ENCODE measurements at places on chromosomes 5 and 9.

DNA sequence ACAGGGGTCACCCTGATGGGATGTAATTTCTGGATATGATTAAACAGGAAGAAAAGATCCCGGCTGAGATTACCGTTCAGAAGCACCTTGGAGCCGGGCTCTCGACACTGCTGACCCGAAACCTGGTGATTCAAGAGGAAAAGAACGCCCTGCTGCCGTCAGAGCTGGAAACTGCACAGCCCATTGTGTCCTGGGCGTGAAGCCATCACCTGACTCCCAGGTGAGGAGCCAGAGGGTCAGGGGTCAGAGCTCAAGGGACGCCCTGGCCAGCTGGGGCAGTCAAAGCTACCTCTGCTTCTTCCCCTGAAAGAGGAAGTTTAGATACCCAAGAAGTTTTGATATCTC lies 17.8 kb upstream of the SLC12A7 start:
- DNase-seq: no peak

- no peak for DNase-seq
Observed at GRCh38 chr9:76456202-76456926, 2.6 kb upstream of the GCNT1 start.

DNA sequence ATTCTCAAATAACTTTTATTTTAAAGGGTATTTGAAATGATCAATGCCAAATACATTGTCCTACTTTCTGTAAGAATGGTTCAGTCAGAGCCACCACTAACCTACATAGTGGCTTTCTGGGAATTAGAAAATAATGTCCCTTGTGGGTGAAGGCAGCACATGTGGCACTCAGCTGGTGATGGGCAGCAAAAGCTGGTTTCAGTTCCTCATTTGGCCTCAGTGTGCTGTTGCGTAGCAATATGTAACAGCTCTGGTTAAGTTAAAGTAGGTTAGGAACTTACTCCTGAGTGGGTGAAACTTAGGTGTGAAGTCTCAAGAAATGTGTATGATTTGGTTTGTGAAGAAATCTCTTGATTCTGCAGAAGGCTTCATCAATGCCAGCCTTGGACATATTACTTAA lies 99.6 kb upstream of the SPEF2 start:
- no peak for DNase-seq

GRCh38 chr5:132243366-132243977 lies 14.0 kb upstream of the PDLIM4 start:
- DNase-seq: no peak

DNA sequence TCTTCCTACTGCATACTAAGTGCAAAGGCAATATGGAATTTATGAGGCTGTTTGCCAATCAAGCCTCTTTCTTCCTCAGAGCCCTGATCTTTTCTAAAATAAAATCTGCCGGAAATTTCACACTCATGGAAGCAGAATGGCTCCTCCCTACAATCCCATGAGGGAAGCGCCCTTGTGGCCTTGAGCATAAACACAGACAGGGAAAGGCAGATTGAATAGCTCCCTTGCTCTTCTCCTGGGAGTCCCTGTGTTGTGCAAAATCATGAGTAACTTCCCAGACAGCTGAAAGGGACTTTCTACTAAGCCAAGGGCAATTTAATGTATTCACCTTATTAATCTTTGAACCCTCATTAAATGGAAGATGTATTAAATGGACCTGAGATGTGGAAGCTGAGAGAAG lies 226.1 kb upstream of the PIK3R1 start:
- DNase-seq: no peak

Data from activated T-helper 1 cell treated with Interleukin-2 at 50 U/mL for 16 hours (primary cell).